ENCODE measurements at places on chromosomes 12 and 14.

DNA sequence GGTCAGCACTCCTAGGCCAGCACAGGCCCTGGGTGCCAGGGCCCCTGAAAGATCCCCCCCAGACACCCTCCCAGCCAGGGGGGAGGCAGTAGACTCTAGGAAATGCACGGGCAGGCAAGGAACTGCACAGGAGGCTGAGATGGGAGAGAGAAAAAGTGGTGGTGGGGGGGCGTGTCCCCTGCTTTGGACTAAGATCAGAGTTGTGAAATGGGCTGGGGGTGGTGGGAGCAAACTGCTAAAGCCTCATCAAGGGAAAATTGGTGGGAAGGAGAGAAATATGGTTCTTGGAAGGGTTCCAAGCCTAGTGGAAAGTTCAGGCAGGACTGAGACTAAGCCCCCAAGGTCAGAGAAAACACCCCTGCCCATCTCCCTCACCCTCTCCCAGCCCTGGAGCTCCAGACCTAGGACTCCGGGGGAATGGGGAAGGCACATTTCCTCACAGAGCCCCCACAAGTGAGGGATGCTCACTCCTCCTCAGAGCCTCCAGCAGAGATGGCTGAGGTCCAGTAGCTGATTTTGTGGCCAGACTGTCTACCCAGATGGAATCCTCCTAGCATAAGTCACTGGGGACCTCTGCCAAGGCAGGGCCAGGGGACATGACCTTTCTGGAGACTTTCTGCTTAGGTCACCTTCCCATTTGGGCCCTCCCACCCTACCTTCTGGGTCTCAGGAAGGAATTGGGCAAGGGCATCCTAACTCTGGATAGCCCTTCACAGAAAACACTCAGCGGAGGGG is 29.8 kb downstream of the FIGNL2 start:
- DNase-seq: peak; percentile 29

DNA sequence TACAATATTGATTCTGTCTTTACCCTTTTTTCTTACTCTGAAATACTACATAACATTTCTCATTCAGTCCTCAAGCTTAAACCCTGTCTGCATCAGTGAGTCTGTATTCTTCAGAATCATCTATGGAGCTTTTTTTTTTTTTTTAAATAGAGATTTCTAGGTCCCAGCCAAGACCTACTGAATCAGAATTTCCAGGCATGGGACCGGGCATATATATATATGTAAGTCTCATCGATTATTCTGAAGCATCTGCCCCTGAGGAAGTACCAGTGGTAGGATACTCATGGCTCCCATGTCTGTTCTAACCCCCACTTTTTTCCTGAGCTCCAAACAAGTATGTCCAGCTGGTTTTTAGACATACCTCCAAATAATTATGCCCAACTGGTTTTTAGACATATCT is 6.1 kb downstream of the DDX47 start:
- no peak for DNase-seq

DNA sequence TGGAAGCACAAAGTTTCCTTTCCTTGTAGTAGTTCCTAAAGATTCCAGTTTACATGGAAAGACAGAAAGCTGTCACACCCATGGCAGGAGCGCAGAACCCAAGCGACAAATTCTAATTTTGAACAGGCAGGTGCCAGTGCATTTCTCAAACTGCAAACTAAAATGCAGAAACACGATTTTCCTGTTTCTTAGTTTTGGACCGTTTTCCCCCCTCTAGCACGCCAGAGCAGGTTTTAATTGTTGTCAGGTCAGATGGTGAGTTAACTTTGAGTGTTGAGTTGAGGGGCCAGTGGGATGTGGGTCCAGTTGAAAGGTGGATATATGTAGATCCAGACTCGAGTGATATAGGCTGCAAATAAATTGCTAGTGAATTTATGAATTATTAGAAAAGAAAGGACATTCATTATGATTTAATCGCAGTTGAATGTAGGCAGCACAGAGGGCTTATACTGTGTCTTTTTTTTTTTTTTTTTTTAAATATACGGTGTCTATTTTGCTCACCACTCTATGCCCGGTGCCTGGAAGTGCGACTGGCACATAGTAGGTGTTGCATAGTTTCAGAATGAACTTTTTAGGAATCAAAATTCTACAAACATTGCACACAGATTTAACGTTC is 909 bp upstream of the ETFBKMT start:
- no peak for DNase-seq

DNA sequence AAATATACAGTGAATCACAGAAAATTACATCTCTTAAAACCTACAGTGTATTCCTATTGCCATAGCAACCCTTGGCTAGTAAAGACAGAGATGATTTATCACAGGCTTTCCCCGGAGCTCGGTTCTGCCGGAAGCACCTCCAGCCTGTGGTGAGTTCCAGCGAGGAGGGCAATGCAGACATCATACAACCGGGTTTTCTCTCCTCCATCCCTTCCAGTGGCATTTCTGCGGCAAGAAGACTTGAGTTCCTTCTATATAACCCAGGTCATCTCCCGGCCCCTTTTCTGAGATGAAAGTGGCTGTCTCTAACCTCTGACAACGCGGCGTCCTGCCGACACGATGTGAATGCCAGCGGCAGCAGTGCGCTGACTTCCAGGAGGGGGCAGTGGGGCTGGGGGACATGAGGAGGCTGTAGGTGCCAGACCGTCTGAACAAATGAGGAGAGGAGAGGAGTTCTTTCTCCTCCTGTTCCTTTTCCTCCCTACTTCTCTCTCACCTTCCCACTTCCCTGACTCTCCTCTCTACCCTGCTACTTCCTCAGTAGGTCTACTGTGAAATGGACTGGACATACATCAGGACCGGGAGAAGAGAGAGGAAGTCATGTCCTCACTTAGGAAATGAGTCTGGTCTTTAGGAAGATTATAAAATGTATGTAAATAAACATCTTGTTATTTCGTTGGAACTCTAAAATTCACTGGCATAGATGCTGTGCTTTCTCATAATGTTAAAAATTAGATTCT is 68.6 kb upstream of the MAX start:
- no peak for DNase-seq

GRCh38 chr14:73153272-73153671 is 17.0 kb downstream of the PSEN1 start:
- no peak for DNase-seq

- no peak for DNase-seq
Observed at GRCh38 chr12:96879301-96879700, 27.8 kb upstream of the NEDD1 start.

DNA sequence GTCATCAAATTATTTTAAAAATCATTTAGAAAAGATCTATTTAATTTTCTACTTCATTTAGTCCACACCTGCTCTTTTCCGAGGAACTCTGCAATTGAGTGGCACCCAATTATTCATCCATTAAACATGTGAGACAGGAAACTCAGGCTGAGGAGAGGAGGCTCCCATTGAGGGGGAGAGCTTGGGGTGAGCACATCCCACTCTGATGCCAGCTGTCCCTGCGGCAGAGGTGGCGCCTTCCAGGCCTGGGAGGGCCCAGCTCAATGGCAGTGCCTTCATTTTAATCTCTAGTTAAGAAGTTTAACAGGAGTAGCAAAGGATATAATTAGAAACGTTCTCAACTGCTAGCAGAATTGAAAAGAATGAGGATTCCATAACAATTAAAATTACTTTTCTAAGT is 92.0 kb downstream of the ITPR2 start:
- no peak for DNase-seq

- no peak for DNase-seq
Observed at GRCh38 chr12:52402873-52403540, 3.1 kb downstream of the KRT82 start.

DNA sequence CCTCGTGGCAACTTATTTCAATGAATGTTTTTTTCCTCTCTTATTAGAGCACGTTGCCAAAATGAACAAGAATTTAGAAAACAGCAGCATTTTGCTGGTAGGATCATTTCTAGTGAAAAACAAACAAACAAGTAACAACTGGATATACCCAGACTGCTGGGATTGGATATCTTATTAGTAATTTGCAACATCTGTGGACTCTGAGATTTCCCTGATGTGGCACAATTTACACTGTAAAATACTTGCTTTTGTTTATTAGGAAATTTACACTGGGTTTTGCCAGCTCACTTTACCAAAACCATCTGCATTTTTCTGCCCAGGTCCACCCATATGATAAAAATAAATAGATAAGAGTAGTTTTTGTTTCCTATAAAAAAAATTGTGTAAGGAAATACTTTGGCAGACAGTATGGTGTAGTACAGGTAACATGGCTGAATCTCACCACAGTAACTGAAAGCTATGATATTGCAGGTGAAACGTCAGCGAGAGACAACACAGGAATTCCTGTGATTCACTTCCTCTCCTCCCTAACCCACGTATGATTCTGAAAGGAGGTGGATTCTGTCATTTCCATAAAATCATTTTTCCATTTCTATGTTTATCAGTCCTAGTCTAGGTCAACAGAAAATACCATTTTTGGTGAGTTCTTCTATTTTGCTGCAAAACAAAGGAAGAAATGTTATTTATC is 176.2 kb upstream of the NOVA1 start:
- no peak for DNase-seq

DNA sequence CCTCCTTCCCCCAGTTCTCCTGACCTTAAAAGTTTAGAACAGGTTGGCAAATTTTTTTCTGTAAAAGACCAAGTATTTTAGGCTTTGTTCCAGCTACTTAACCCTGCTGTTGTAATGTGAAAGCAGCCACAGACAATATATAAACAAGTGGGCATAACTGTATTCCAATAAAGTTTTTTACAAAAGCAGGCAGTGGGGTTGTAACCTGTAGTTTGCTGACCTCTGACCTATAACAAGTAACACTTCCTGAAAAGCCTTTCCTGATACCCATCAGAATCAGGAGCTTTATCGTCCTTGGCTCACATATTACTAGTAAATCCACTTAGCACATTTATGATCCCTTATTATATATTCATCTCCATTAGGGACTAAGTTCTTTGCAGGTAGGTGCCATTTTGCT is 13.1 kb upstream of the SMARCC2 start:
- DNase-seq: no peak
